Stimulated activated CD4-positive, alpha-beta T cell treated with anti-CD3 and anti-CD28 coated beads, Interleukin-4, amount 100 ng/mL, for 1 hour (primary cell): ENCODE measurements at places on chromosomes 11 and 22.

GRCh38 chr11:56885177-56885576, 103.5 kb upstream of the OR5AK2 start:
- DNase-seq, result no peak

DNA sequence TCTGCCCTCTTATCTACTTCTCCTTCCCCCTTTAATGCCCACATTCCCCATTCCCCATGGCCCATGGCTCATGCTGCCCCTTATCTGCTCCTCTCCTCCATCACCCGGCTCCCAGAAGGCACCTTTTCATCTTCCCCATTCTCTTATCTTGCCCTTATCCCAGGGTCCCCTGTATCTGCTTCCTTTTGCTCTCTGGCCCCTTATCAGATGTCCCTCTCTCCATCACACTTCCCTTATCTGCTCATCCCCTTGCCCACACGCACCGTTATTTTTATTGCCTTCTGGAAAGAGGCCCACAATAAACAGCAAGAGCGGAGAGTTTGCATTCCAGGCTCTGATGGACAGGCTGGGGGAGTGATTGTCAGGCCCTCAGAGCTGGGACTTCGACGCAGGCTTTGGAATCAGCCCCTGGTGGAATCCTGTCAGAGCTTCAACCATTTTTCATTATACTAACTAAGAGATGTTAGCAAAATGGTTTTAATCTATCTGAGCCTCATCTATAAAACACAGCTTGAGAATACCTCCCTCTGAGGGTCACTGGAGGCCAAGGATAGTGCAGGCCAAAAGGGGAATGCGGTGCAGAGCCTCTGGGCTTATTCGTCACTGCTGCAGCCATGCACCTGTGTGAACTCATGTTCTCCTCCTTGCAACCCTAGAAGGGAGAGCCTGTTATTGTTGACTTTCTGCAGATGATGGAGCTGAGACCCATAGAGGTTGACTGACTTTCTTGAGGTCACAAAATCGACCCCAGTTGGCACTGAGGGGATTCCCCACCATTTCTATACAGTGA, 37.0 kb upstream of the LRRC55 start:
- no peak for DNase-seq

DNA sequence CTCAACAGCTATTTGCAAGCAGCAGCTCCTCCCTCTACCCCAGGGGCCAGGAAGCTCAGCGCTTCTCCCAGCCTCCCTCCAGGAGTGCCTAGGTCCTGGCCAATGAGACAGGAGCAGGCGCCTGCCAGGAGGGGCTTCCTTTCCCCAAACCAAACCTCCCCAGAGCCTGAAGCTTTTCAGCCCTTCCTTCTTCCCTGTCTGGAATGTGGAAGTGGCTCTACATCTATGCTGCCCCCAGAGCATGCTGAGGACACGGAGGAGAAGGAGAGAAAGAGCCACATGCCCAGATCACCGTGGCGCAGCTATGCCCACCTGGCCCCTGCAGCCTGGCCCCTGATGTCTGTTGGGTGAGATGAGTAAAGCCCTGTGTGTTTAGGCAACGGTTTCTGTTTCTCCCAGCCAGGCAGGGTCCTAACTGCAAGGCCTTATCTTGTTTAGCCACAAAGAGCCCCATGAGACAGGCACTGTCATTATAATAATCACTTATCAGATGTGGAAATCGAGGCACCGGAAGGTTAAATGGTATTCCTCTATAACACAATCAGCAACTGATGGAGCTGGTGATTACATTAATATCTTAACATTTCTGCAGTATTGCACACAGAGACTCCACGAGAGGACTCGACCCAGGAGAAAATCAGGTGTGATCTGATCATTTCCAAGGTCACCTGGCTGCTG, 315.8 kb downstream of the CTTN start:
- no peak for DNase-seq

- no peak for DNase-seq
Measured at GRCh38 chr22:46499805-46500189, 37.6 kb downstream of the CELSR1 start.

DNA sequence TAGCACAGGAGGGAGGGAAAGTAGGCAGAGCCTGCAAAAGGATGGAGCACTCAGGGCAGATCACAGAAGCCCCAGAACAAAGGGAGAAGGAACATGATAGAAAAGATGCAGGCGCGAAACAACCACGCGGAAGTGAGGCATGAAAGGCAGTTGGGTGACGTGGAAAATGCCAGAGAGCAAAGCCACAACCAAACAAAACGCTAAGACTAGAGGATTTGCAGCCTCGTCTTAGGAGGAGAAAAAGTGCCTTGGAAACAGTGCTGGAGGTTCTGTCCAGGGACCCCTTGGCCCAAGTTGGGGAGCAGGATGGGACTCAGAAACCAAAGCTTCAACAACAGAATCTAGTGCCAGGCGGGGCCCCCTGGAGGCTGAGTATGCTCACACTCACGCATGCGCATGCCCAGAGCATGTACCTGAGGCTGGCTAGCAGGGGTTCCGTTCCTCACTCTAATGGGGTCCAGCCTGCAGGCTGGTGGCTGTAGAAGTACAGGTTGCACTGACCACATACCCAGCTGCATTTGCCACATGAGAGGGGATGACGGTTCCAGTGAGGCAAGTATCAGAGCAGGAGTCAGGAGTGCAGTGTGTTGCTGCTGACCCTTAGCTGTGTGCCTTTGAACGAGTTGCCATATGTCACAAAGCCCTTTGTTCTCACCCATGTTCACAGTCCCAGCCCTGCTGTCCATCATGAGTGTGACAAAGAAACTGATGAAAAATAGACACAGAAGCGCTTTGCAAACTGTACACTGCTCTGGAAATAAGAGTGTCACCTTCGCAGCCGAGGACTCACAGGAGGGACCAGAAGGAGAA, 568.6 kb upstream of the CADM1 start:
- DNase-seq, result no peak

GRCh38 chr11:67648140-67648795, 2.3 kb downstream of the ACY3 start:
- DNase-seq, result peak; percentile 46

- peak; percentile 31 for DNase-seq
Measured at GRCh38 chr11:65274735-65275682, 13.2 kb downstream of the POLA2 start.

DNA sequence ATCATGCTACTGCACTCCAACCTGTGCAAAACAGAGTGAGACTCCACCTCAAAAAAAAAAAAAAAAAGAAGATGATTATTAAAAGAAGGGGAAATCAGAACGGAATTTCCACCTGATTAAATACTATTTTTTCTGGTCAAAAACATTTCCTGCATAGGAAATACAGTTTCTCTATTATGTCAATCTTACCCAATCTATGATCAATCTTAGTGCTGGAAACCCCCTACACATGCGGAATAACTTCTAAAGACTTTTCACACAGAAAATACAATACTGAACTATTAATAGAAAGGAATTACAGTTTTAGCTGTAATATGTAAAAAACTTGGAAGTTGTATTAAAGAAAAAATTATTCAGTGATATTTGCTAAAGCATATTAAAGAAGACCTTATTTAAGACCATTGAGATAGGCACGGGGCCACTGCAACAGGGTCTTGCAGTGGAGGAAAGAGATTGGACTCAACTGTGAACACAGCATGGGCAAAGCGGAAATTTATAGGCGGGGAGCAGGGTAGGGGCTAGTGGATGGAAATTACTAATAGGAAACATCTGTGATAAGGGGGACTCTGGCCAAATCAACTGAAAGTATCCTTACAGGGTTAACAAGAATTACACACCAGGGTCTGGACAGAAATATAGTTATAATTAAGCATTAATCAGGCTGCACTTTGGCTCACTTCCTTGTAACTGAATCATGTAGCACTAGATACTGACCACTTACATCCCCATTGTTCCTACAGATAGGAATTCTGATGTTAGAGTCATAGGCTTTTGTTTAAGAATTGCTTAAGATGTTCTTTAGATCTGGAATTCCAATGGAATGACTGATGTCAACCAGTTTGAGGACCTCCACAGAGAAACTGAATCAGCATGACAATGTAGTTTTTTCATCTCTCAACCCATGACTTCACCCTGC, 411.5 kb upstream of the DDI1 start:
- no peak for DNase-seq

- DNase-seq, result no peak
Measured at GRCh38 chr11:74417379-74417804, 19.2 kb upstream of the PGM2L1 start.

DNA sequence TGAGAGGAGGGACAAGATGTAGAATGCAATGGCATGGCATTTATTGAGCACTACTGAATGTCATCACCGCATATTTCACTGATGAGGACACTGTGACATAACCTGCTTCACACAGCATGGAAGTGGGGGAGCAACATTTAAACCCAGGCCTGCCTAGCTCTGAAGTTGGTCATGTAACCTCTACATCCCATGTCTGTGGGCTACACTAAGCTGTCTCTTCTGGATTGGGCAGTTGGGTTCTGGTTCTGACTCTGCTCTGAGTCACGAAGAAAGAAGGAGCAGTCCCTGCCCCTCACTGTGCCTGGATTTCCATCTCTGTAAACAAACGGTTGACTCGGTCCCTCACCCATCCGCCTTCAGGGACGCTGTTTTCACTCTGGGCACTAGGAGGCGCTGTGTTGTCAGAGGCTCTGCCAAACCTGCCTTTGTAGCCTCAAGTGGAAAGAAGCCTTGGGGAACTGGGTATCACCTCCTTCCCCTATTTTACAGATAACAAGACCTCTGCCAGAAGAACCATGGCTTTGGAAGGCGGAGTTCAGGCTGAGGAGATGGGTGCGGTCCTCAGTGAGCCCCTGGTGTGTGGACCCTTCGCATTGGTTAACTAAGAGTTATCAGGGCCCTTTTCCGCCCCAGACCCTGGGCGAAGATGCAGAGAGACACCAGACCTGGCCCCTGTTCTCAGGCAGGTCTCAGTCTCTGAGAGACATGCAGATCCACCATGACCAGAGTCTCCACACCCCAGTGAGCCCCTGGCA, 12.7 kb upstream of the ARHGEF17 start:
- DNase-seq, result peak; percentile 74

GRCh38 chr11:118002010-118002540, 15.9 kb downstream of the IL10RA start:
- peak; percentile 55 for DNase-seq

GRCh38 chr11:134753771-134754520, 341.9 kb upstream of the B3GAT1 start:
- no peak for DNase-seq

DNA sequence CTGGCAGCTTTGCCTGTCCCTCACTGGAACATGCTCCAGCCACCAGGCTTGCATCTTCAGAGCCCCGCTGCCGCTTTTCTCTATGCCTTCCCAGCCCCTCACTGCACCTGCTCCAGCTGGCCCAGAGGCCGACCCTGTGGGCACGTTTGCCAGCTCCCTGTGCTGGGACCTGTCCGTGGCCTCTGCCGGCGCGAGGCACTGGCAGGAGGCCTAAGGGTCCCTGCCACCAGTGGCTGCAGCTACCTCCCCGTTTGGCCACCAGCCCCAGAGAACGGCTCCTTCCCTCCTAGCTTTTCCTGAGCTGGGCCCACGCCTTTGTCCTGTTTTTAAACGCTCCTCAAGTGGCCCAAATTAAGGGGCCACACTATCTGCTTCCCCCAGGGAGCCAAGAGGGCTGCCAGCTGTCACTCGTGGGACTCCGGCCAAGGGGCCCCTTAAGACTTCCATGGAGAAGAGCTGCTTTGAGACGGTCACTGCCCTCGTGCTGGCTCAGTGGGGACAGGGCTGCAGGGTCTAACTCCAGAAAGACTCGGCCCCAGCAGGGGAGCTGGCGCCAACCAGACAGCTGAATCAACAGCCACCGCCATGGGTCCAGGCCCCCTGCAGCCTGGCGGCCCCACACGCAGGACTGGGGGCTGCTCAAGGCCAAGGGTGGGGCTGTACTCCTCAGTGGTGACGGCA, 24.6 kb upstream of the WNT7B start:
- no peak for DNase-seq

GRCh38 chr11:122861631-122862030, 20.9 kb upstream of the JHY start:
- no peak for DNase-seq

DNA sequence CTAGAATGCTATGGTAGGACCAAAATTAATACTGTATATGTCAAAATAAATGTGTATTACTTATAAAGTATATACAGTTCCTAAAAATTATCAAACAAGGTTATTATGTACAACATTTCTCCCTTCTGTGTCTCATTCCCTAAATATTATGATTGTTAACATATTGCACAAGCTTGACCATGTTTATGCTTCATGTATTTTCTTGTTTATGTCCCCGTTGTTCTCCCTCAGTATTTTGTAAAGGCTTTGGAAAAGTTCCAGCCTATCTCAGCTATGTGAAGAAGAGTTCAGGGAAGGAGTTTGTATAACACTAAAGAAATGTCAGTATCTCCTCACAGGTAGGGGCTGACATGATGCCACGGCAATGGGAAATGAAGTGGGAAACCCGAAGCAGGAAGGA, 19.6 kb downstream of the ADM start:
- no peak for DNase-seq

DNA sequence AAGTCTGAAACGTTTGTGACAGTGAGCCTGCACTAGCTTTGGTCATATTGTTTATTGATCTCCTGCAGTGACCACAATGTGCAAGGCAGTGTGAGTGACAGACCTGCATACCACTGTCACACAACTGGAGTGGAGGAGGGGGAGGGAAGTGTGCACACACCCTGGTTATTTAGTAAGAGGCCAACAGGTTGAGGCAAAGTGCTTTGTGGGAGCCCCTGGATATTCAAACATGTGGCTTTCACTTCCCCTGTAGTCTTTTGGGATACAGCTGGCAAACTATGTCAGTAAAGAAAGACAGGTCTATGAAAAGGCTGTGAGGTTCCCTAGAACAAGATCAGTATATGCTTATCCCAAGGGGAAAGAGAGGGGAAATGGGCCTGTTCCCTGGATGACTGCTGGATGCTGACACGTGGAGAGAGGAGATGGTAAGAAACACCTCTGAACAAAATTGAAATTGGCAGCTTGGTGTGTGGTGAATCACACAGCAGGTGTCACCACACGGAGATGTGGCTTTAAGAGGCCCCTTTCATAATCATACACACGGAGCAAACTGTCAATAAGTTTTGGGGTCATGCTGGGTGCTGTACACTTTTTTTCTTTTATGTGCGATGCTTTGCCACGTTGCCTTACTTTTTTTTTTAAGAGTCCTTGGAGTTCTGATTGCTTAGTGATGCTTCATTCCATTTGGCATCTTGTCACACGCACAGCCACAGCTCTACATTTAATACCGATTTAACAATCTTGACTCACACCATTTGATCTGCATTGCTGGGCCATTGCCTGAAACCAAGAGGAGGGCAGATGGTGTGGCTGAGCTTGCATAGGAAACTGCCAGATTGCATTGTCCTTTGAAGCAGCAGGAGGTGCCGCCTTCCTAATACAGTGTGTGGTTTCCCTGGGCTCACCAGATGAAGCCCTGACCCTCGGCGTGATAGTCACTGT, 11.3 kb downstream of the OSBP2 start:
- no peak for DNase-seq

DNA sequence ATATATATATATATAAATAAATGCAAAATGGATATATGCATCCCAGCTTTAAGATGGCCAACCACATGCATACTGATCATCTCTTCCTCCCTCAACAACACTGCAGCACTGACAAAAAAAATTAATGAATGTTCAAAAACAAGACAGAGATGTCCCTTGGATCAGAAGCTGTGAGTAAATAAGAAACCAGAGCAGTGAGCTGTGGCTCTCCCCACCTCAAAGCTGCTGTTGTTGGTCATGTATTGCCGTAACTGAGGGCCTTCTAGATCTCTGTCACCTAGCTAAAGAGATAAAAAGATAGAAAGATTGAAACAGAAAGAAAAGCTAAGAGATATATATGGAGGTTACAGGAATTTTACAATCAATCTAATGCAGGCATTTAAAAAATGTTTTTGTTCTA, 15.5 kb upstream of the TMEM135 start:
- DNase-seq, result no peak
